DMS79 treated with DMSO at 0.1 percent for 48 hours (cell line): ENCODE measurements at places on chromosomes 7 and 10.
A peak's percentile ranks its signal among the peaks of the same experiment; 100 is the strongest.

GRCh38 chr10:132659206-132660091 is 121.9 kb downstream of the INPP5A start:
- DNase-seq = no peak

- no peak for DNase-seq
Observed at GRCh38 chr7:18508443-18509427, 13.2 kb downstream of the HDAC9 start.

DNA sequence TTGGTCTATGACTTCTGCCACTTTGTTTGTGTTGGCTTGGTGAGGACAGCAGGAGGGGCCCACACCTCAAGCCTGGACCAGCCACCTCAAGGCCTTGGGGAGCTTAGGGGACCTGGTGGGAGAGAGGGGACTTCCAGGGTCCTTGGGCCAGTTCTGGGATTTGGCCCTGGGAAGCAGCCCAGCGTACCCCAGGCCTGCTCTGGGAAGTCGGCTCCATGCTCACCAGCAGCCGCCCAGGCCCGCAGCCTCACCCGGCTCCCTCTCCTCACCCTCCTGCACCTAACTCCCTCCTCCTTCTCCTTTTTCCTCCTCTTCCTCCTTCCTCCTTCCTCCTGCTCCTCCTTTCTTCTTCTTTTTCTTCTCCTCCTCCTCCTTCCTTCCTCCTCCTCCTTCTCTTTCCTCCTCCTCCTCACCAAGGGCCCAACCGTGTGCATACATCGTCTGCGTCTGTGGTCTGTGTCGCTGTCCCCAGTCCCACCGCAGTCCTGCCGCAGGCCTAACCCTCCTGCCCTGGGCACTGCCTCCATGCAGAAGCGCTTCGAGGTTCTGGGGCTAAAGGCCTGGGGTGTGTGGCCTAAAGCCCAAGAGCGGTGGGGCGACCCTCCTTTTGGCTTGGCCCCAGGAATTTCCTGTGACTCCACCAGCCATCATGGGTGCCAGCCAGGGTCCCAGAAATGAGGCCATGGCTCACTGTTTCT is 5.3 kb downstream of the EN2 start:
- no peak for DNase-seq

GRCh38 chr10:35684586-35684985 is 42.5 kb upstream of the FZD8 start:
- DNase-seq = peak; percentile 12

DNA sequence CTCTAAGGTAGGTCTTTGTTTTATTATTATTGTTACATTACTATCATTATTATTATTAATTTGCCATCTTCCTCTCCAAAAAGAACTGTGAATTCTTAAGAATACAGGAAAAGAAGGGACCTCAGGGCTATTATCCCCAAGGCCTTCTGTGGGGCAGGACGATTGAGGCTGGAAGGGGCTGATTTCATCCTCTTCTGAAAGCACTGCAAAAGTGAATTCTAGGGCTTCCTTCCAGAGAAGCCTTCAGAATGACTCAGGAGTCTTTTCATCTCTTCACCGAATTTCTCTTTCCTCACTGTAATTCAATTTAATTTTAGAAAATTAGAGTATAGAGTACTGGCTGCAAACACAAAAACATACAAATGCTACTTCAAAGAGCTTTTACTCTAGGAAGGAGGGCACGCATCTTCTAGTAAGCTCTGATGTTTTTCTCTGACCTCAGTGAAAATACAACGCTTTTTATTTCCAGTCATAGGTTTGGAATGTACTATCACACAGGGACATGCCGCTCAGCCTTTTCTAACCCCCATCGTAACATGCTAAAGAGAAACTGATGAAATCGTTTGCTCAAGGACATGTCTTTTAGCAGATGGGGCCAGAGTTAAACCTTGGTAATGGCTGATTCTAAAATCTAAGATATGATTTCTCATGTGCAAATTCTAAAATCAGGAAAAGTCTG is 280.2 kb upstream of the PITRM1 start:
- DNase-seq = no peak

- no peak for DNase-seq
Observed at GRCh38 chr7:155984028-155984580, 171.8 kb upstream of the SHH start.

GRCh38 chr10:43255634-43256431 is 11.0 kb downstream of the RASGEF1A start:
- DNase-seq = no peak

DNA sequence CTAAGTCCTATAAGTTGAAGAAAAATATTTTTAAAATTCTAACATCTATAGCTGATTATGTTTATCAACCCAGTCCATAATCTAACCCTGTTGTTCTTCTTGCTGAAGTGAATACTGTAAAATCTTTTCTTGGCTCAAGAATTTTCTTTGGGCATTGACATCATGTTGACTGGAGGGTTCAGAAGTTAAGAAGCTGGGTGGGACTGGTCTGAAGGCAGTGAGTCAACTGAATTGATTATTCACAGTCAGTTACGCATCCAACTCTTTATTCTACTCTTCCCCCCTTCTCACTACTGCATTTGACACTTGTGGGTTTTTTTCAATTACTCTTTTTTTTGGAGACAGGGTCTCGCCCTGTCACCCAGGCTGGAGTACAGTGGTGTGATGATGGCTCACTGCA is 31.0 kb downstream of the DENND2A start:
- no peak for DNase-seq

GRCh38 chr10:103490986-103491314 is 2.6 kb upstream of the NEURL1 start:
- DNase-seq = no peak

DNA sequence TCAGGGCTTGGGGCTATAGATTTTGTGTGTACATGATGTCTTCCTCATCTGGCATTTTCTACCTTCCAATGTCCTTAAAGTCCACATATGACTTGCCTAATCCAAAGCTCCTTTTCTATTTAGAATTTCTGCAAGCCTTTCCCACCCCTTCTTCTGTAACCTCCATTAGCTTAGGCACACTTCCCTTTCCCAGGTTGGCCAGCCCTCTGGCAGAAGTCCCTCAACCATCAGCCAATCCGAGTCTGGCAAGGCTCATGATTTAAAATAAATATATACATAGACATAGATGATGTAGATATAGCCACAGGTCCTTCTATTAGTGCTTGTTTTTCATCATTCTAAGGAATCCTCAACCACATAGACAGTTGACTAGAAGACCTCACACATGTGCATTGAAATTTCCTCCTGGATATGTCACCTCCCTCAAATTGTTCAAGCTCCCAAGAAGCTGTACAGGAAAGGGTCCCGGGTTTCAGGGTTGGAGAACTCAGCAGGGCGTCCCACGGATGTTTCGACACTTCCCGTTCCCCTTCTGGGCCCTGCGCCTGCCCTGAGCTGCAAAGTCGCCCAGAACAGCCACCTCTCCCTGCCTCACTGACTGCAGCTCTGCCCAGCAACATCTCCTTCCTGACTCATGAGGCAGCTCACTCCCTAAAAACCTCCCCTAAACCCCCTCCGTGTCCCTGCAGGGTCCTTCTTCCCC is 20.4 kb upstream of the PIK3AP1 start:
- no peak for DNase-seq
